Hepatocyte (in vitro differentiated cells): ENCODE measurements at places on chromosomes 3 and 15.

DNA sequence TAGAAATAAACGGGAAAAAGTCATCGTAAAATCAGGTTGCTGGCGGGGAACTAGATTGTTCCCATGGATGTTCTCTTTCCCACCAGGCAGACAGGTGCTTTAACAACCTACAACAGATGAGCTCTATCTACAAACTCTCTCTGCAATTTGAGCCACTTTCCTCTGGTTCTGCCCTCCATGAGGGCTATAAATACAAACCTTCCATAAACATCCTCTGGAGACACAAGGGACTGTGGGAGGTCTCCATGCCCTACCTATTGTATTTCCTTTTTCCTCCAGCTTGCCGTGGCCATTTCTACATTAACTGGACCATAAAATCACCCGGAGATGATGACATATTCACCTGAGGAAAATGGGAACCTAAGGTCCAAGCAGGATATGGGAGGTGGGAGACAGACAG lies 151.1 kb downstream of the GABRB3 start:
- no peak for DNase-seq

GRCh38 chr3:64234571-64234970 lies 9.3 kb upstream of the PRICKLE2 start:
- DNase-seq: no peak

GRCh38 chr15:64596701-64597476 lies 136.5 kb downstream of the ZNF609 start:
- DNase-seq: peak; percentile 38

DNA sequence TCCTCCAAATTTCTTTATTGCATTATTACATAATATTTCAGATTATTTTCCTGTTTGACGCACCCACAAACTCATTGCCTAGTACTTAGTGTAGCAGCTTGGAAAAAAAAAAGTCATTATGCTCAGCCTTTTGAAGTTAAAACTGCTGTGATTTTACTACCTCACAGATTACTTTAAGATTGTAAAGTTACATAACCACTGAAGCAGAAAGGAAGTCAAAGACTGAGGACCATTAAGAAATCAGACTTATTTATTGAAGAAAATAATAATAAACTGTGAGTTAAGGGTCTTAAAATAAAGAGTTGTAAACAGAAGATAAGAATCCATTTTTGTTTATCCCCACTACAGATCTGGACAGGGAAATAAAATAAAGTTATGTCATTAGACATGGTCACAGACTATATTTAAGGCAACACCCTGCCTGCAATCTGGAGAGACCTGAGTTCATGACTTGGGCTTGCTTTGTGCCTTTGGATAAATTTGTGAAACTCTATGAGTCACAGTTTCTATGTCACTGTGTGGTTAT lies 212.1 kb upstream of the ROBO2 start:
- DNase-seq: peak; percentile 6

- peak; percentile 56 for DNase-seq
Measured at GRCh38 chr15:41827290-41827879, 507 bp upstream of the JMJD7 start.

DNA sequence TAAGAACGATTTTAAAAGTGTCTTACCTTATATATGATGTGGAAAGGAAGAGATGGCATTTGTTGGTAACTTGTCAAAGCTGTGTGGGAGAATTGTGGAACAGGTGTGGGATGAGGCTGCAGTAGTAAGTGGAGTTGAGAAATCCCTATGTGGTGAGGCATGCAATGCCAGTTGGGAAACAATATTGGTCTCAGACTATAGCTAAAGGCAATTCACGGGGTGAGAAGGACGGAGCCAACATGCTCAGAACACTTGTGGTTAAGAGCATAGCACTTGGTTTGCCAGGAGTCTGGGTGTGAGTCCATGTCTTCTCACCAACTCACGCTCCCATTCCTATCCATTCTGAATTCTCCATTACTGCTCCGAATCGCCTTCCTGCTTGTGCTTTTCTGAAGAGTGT lies 615.6 kb upstream of the ADAMTS9 start:
- DNase-seq: no peak

DNA sequence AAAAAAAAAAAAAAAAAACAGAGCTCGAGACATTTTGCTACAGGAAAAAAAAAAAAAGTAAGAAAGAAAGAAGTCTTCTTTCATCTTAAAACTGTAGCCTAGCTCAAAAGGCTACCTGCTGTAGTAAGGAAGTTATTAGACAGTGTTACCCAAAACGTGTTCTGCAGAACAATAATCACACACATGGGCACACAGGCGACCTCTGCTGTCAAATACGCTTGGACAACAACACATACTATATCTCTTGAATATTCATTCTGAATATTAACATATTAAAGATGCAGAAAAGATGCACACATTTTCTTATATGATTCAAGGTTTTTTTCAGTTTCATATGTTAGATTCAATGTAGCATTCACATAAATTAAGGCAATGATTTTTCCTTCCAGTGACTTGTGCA lies 215.8 kb downstream of the ROBO1 start:
- no peak for DNase-seq

- DNase-seq: no peak
Measured at GRCh38 chr3:132625613-132626012, 28.5 kb downstream of the ACKR4 start.

GRCh38 chr3:81164806-81165205 lies 596.6 kb downstream of the GBE1 start:
- DNase-seq: peak; percentile 8

DNA sequence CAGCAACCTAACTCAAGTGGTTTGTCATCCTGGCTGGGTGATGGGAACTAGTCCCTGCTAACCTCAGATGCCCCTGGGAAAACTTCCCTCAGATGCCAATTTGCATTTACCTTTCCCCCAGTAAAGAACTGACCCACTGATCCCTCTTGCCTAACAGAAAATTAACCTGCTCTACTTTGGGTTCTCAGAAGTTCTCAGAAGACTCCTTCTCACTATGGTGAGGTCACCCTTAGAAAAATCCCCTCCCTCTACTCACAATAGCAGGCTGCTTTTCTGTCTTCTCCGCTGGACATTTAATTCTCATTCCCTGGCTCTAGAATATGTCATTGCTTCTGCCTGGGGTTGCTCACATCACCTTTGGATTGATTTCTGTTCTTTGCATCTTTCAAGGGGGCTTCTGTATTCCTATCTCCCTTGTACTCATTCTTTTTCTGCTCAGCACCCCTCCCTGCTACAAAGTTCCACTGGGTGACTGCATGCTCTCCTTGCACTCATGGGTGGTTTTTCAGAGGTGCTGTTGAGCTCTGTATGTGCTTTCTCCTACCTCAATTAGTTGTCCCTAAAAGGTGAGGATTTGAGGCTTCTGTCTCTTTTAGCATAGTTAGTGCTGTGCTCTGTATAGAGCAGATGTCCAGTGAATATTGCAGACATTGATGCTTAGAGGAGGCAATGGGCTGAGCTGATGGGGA lies 869 bp downstream of the PLA1A start:
- DNase-seq: no peak

- DNase-seq: no peak
Measured at GRCh38 chr3:138364356-138365252, 16.2 kb downstream of the MRAS start.

GRCh38 chr3:24110051-24110450 lies 165.0 kb downstream of the NR1D2 start:
- DNase-seq: no peak

DNA sequence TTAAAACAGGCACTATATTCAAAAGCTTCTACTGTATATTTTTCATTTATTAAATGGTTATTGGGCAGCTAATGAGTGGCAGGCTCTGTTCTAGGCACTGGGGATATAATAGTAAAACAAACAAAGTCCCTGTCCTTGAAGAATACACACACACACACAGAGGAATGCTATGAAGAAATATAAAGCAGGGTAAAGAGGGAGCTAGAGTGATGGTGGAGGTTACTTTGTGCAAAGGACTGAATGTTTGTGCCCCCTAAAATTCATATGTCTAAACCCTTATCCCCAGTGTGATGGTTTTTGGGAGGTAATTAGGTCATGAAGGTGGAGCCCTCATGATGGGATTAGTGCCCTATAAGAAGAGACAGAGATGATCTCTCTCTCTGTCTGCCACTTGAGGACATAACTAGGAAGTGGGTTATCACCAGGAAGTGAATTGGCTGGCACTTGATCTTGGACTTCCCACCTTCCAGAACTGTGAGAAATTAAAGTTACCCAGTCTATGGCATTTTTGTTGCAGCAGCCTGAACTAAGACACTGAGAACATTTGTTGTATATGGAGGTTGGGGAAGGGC lies 31.8 kb downstream of the USF3 start:
- no peak for DNase-seq

DNA sequence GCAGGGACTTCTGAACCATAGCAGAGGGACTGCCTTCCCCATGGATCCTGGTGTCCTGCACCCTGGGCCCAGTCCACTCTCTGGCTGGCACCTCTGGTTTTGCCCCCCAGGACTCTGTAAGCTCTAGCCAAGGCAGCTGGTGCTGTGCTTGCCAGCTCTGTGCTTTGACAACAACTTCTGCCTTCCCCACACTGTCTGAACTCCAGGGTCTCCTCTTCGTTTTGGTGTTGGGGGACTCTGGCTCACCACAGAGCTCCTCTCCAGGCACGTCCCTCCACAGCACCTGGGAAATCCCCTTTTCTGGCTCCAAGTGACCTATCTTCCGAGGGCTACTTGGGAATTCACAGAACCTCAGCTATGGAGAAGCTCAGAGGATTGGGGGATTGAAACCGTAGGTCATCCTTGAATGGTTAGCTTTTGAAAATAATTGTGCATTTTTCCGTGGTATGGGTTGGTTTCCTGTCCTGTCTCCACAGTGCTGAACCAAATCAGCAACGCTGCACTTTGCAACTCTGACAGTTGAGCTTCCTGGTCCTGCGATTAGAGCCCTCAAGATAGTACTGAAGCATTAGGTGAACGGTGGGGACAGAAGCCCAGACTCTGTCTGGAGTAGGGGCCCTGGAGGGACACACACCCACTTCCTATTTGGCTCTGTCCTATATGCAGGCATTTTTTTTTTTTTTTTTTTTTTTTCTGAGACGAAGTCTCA lies 152.4 kb downstream of the APBA2 start:
- DNase-seq: no peak

DNA sequence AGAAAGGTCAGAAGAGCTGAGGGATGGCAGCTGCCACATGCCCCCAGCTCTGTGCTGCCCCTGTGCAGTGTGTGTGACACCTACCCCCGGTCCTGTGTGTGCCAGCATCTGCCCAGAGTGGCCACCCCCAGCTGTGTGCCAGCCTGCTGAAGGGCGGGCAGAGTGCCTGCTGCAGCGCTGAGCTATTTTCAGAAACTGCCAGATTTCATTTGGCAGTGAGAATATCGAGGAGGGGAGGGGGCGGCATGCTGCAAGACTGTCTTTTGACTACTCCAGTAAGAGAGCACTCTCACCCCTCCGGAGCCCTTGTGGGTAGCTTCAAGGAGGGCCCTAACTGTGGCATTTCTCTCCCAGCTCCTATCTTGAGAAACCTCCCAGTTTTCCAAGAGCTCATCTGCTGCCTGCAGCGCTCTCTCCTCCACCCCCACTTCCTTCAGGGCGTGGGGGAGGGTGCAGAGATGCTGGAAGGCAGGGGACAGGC lies 25.2 kb upstream of the DOCK3 start:
- no peak for DNase-seq

DNA sequence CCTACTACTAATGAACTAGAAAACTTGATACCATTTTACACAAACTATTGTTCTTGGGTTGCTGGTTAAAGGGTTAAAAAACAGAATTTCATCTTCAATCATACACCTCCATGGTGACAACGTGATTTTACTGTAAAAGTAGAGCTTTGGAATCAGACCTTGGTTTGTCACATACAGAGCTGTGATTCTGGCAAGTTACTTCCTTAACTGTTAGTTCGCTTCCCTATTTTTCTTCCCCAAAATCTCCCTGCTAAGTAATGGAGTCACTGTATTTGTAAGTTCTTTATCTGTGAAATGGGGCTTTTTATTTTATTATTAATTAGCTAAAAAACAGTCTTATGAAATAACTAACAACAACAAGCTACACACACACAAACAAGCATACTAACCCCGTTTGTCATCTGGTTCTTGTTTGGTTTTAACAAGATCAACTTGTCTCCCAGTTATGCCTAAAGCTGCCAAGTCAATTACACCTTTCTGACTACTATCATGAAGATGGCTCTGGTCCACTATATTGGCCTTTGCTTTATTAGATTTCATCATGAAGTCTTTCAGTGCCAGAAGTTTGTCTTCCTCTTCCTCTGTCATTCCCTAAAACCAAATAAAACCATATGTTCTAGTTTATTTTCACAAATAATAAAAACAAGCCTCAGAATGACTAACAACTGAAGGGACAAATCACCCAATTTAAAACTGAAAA lies 38.6 kb downstream of the PIK3R4 start:
- no peak for DNase-seq

- no peak for DNase-seq
Measured at GRCh38 chr3:1632128-1632527, 466.5 kb upstream of the CNTN4 start.

DNA sequence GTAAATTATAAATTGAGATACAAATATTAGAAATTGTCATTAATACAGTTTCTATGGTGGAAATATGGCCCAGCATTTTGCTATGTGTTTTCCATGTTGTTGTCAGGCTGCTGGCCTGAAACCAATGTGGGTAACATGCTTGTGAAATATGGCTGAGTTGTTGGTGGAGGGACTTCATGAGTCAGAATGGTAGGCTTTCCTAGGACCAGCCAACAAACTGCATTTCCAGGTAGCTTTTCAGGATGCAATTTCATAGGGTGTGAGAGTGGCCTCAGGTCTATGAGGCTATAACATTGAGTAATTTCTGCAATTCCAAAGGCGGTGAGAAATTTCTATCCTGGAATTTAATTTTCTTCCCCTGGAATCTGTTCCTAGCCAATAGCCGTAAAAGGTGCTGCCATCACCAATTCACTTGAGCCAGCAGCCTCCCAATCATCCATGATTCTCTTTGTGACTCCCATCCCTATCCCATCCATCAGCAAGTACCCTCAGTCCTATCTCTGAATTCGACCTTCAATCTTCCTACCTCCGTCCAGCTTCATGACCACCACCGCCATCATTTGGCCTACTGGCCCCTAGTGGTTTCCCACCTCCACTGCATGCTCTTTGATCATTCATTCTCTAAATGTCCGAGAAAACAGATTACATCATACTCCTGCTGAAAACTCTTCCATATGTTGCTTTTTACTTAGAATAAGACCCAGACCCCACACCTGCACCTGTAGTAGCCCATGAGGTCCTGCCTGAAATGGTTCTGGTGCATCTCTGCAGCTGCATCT lies 276.6 kb upstream of the CFAP20DC start:
- DNase-seq: no peak

DNA sequence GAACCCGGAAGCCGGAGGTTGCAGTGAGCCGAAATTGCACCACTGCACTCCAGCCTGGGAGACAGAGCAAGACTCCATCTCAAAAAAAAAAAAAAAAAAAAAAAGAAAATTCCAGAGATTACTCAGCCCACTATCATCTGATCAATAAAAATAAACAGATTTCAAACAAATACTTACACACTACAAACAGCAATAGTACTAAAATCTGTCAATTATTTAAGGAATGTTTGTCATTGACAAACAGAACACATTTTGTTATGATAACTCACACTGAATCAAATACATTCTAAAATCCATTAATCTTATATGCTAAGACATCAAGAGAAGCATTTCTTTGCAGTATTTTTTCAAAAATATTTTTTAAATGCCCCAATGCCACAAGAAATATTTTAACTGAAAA lies 7.6 kb downstream of the MYO9A start:
- DNase-seq: no peak
